SW480 (cell line): ENCODE measurements at places on chromosomes 3 and 15.

DNA sequence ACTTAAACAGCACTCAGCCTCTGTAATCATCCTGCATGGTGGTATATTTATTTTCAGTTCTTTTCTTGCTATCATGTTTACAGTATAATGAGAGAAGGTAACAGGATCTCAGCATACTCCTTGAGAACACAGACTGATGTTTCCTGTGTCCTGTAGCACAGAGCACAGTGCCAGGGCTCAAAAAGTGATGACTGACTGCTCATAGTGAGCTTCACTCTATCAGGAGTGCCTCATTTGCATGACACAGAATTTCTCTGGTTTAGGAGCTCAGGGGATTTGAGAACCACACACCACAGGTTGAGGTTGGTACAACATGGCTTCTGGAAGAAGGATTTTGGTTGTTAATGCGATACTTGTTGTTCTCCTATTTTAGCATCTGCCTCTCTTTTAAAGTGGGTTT is 68.5 kb upstream of the SLC2A2 start:
- DNase-seq: no peak

GRCh38 chr3:106797461-106797860 is 579.8 kb upstream of the CCDC54 start:
- no peak for DNase-seq

- DNase-seq: no peak
Measured at GRCh38 chr3:141422961-141423582, 54.8 kb downstream of the ZBTB38 start.

DNA sequence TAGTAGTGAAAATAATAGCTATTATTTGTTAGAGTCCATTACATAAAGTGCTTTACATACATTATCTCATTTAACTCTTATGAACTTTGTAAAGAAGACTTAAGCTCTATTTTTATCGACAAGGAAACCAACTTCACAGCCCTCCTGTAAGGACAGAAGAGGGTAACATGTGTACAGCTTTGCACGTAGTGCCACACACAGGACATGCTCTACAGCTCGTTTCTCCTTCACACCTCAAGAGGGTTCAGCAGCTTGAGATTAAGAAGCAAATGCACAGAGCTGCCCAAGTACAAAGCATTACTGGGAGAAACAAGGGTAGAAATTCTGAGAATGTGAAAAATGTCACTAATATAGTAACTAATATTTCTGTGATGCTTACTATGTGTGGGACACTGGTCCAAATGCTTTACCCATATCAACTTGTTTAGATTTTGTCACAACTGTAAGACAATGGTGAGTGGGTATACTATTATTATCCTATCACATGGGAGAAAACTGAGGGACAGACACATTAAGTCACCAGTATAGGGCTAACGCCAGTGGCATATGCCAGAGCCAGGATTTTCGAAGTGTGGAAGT is 327.8 kb downstream of the CTNNB1 start:
- DNase-seq: no peak

DNA sequence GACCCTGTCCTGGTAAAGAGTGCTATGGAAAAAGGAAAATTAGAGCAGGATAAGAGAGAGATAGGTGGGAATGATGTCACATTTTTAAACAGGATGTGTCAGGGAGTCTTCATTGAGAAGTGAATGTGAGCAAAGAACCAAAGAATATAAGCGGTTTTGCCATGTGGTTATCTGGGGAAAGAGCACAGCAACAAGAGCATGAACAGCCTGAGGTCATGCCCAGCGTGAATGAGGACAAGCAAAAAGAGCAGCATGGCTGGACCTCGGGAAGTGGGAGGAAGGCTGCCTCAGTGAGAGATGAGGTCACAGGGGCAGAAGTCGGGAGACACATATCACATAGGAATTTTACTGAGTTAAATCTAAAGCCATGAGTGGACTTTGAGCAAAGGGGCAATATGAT is 82.8 kb upstream of the HES1 start:
- no peak for DNase-seq

DNA sequence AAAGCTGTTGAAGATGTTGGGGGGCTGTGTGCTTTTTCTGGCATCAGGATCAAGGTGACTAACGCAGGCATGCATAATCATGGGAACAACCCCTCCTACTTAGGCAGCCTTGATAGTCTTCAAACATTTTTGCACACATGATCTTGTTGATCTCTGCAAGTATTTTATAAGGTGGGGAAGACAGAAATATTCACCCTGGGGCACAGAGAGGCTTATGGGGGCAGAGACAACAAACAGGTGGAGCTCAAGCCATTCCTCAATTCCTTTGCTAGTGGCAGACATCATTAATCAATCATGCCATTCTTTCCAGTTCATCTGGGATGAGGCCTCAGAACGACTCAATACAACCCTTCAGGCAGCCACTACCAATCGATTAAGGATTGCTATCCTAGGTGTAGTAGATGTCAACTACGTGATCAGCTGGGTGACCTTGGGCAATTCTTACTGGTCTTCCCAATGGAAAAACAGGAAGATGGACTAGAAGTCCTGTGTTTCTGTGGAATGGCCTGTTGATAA is 110.3 kb upstream of the SMAD3 start:
- no peak for DNase-seq

- no peak for DNase-seq
Measured at GRCh38 chr3:37892927-37893600, 31.4 kb downstream of the CTDSPL start.

GRCh38 chr3:171776839-171777583 is 33.3 kb downstream of the PLD1 start:
- DNase-seq: no peak

- DNase-seq: no peak
Measured at GRCh38 chr3:20573175-20573574, 387.2 kb upstream of the SGO1 start.

- peak; percentile 57 for DNase-seq
Measured at GRCh38 chr15:59492389-59493377, 54.7 kb downstream of the FAM81A start.

- DNase-seq: no peak
Measured at GRCh38 chr15:41048852-41049251, 67.2 kb downstream of the INO80 start.

- no peak for DNase-seq
Measured at GRCh38 chr3:54822206-54822605, 105.7 kb downstream of the LRTM1 start.

GRCh38 chr3:141288336-141288990 is 56.8 kb downstream of the PXYLP1 start:
- no peak for DNase-seq

DNA sequence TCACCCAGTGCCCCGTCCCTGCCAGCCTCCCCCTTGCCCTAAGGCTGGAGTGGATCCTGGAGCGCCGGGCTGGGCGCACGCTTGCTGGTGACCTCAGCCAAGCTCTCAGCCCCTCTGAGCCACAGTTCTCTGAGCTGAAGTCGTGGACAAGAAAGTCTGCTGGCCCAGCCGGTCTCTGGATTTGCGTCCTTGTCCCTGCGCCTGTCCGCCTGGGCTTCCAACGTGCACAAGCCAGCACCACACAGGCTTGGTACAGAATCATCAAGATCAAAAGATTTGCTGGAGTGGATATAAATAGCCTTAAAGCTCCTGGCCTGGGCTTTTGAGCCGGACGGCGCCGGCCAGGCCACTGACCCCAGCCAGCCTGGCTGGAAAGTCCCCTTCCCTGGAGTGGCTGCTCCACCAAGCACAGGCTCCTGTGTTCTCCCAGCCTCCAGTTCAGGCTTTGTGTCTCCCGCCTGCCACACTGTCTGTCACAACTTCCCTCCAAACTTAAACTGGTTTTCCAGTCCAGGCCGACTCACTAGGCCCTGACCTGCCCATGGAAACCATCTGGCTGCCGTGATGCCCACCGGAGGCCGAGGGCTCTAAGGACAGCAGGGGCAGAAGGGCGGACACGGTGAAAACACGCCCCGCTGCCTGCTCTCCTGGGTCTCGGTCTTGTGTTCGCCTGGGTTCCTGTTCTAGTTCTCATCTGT is 156.2 kb downstream of the NUP210 start:
- no peak for DNase-seq

GRCh38 chr15:42483677-42484076 is 7.3 kb downstream of the ZNF106 start:
- no peak for DNase-seq

- no peak for DNase-seq
Measured at GRCh38 chr3:113829576-113830354, 8.8 kb upstream of the GRAMD1C start.

DNA sequence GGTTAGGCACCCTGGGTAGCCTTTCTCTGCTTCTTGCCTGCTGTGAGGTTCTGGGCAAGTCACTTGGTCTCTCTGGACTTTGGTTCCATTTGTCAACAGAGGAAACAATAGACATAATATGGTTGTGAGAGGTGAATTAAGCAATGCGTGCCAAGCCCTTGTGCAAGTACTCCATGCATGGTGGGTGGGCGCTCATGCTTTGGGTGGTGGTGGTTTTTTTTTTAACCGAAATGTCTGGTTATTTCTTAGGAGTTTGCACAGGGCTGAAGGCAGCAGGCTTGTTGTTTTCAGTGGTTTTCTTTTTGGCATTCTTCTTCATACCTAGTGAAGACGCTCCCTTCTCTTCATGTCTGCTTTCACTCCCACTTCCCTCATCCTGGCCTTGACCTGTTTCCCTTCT is 84.2 kb upstream of the LRTM1 start:
- no peak for DNase-seq

- DNase-seq: no peak
Measured at GRCh38 chr3:43870844-43871626, 180.3 kb downstream of the ABHD5 start.

- DNase-seq: no peak
Measured at GRCh38 chr3:94811836-94812235, 749.0 kb downstream of the NSUN3 start.

DNA sequence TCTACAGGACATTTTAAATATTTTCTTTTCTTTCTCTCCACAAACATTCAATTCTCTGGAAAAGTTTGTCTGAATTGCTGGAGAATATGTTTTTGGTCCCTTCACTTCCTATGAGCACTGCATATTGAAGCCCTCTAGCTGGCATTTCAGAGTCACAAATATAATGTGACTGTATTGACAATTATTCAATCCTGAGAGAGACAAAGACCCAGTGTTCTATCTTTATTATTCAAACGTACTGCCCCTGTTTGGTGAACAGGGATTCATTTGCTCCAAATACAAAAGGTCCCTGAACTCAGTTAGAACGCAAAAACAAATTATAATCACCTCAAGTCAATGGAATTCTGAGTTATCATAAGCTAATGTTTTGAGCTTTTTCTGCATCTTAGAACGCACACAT is 173.1 kb upstream of the CDIN1 start:
- DNase-seq: no peak

DNA sequence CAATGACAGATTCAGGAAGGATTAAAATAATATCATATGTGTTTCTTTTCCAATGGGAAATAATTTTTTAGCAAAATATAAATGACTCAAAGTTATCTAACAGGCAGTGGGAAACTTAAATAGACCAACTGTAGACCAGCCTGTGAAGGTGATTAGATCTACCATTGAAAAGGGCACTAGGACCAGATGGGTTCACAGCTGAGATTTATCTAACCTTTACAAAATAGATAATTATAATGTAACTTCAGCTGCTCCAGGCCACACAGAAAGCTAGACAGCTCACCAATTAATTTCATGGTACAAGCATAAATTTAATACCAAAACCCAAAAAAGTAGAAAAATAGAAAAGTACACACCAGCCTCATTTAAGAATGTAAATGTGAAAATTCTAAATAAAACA is 240.4 kb upstream of the MRPL3 start:
- no peak for DNase-seq

- peak; percentile 39 for DNase-seq
Measured at GRCh38 chr3:185175370-185175987, 22.6 kb upstream of the C3orf70 start.

GRCh38 chr3:66136597-66136996 is 84.2 kb upstream of the SLC25A26 start:
- DNase-seq: no peak

- peak; percentile 40 for DNase-seq
Measured at GRCh38 chr15:22979238-22980188, 655 bp downstream of the CYFIP1 start.

GRCh38 chr15:49200347-49200746 is 30.3 kb downstream of the GALK2 start:
- DNase-seq: no peak

GRCh38 chr3:105842943-105843342 is 25.9 kb downstream of the CBLB start:
- no peak for DNase-seq

- DNase-seq: no peak
Measured at GRCh38 chr3:186187401-186188275, 78.7 kb upstream of the ETV5 start.

DNA sequence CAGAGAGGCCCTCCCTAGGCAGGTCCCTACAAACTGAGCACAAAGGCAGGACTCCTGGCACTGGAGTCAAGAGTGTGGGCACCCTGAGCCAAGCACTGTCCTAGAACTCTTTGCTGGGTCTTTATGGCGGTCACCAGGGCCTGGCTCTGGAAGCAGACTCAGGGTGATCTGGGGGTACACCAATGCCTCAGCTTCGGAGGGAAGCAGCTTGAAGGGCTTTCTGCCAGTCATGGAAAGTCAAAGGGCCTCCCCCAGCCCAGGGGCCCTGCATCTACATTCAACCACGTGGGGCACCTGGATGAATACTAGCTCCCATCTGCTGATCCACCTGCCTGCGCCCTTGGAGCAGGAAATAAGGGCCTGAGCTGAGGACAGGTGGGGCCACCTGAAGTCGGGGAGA is 7.4 kb downstream of the EPB42 start:
- DNase-seq: no peak

GRCh38 chr3:839981-840380 is 252.8 kb upstream of the CNTN6 start:
- DNase-seq: no peak

DNA sequence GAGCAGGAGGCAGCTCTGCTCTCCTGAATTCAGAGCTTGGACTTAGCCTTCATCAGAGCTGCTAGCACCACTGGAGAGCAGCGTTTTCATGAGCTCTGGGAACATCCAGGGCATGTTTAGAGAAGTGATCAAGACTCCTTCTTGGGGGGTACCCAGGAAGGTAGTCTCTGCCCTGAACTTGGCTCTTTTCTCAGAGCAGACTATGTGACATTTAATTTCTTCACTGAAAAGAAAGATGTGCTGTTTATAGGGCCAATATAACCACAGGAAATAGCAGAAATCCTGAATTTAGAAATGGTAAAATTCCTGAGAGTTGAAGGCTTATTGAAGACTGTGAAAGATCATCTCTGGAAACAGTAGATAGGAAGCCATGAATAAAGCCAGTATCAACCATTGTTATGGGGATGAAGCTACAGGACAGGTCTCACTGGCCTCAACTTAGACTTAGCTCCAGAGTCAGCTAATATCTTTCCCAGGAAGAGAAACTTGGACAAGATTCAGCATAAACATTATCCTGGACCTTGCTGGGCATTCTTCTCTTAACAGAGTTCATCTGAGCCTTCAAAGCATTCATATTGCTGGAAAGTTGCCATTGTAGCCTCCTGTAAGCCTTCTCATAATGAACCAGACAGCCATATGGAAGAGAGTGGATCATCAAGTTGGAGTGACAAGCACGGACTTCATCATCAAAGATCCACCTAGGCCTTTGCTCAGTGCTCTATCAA is 386.6 kb upstream of the THBS1 start:
- no peak for DNase-seq

DNA sequence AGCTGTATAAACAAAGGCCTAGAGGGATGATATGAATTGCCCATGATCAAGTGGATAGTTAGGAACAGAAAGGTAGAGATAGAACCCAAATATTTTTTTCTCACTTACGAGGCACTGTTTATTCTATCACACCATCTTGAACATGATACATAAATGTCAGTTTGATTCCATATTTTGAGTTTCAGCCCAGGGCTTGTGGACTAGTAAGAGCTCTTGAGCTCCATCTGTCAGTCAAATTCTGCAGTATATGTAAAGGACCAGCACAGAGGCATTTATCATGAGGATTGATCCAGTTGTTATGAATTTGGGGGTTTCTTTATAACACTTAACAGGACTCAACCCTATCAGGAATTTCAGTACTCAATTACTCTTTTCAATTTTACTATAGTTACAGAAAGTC is 4.8 kb downstream of the SLC27A2 start:
- DNase-seq: no peak
